Activated CD4-positive, alpha-beta T cell treated with anti-CD3 and anti-CD28 coated beads, Interleukin-2, amount 50 U/mL, for 24 hours (primary cell): ENCODE measurements at places on chromosomes 5 and 9.

GRCh38 chr9:34809504-34810186, 99.7 kb upstream of the CCL21 start:
- no peak for DNase-seq

DNA sequence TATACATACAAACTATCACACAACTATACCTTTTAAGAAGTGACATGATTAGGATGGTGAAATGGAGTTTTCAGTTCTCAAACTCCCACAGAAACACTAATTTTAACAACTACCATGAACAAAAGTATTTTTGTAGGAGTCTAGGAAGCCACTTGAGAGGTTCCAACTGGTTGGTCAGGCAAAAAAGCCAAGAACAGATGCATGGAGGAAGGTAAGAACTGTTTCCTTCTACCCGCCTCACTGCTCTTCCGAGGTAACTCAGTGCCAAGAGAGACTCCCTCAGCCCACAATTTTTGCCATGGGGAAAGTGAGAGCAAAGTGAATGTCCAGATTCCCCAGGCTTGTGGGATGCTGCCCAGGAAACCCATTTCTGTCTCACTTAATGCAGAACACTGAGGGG, 15.7 kb downstream of the BTNL8 start:
- DNase-seq: no peak

DNA sequence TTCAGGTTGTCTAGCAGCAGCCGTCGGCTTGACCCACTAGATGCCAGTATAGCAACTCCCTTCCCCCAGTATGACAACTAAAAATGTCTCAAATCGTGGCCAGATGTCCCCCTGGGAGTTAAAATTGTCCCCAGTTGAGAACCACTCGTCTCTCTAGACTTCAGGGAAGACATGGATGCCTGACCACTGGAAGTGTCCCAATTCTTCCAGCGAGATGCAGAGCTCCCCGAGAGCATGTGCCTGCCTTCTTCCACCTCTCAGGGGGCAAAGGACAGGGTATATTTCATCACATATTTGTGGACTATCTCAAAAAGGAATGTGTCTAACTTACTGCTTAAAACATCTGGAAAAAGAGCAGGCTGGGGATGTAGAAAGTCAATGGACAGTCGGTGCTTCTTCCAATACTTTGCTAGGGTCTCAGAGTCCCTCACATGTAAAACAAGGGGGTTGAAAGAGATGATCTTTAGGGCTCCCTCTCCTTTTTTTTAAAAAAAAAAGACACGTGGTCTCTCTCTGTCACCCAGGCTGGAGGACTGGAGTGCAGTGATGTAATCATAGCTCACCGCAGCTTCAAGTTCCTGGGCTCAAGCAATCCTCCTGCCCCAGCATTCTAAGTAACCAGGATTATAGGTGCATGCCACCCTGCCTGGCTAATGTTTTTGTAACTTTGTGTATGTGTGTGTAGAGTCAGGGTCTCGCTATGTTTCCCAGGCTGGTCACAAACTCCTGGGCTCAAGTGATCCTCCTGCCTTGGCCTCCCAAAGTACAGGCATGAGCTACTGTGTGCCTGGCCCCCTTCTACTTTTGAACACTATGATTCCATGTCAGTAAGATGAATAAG, 190.6 kb downstream of the DAB2IP start:
- no peak for DNase-seq

DNA sequence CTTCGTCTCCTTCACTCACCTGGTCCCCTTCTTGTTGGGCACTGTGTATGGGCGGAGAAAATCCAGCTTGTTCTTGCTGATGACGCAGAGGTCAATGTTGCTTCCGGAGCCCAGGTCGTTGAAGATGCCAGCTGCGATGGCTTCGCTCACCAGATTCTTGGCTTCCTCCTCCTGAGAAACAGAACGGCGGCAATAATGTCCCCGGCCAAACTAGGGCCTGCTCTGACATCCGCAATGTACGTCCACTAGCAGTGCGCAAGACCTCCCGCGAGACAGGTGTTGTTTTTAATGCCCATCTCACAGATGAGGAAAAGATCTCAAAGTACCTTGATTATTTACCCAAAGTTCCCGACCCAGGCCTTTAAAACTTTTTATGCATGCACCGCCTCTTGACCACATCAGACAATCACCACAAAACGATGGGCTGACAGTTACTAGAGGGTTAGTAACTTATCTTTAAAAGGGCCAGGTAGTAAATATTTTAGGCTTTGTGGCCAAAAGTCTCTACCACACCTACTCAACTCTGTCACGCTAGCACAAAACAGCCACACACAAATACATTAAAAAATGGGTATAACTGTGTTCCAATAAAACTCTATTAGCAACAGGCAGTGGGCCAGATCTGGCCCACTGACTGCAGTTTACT, 58.4 kb downstream of the PSMB7 start:
- no peak for DNase-seq

DNA sequence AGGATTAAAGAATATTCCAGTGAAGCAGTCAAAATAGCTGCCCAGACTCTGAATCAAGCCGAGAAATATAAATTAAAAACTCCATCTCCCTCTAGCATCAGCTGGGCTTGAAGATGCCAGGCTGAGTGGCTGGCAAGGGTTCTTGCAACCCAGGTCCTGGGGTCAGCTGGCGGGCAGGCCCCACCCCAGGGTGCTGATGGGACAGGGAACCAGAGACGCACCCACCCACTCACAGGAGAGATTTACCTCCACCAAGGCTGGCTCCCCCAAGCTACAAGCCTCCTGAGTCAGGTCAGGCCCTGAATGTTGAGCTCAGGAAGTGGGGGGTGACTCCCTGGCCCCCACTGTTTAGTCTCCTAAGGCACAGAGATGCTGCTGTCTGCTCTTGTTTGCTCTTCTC, 83.9 kb upstream of the HSPA9 start:
- DNase-seq: no peak

DNA sequence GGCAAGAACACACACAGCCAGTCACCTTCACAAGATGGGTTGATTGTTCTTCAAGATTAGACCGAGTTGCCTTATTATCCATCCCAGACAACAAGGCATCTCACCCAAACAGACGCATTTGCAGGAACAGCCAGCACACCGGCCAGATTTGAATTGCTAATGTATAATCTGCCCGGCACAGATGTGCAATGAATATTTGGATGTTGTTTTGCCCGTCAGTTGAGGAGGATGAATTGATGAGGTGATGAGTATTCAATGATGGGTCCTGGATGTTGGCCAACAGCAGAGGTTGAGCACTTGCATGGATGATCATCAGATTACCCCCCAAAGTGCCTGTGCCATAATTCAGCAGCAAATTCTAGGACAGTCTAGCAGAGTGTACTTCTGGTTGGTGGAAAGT, 20.1 kb downstream of the ALG2 start:
- DNase-seq: no peak

DNA sequence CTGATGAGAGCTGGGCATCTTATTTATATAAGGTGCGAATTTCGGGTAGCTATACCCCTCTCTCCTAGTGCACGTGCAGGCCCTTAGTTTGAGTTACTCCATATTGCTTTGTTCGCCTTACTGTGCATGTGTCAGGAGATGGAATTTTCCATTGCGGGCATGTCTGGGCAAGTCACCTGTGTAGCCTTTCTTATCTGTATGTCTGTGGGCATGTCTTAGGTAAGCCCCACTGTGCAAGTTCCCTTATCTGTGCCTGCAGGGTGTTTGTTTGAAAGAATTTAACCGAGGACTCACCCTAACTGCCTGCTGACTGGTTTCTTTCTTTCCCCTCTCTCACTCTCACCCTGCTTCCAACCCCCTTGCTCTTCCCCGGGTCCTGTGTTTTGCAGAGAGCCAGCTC, 140.7 kb upstream of the RANBP3L start:
- no peak for DNase-seq

GRCh38 chr5:147410496-147411358, 99.1 kb downstream of the DPYSL3 start:
- no peak for DNase-seq

DNA sequence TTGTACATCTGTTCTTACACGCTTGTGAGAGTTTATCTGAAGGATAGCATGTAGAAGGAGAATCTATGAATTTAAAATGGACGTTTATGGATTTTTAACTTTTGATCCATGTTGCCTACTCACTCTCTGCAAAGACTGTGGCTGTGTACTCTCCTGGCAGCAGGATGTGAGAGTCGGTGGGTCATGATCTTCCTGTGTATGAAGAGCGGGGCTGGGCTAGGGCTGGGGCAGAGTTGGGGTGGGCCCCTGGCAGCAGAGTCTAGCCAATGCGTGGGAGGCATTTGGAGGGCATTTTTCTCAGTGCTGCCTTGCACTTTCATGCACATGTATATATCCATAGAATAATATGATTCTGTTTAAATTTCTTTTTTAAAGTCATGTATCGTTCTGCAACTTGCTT, 24.0 kb upstream of the DAB2IP start:
- DNase-seq: no peak

GRCh38 chr5:34892414-34892813, 22.9 kb downstream of the RAD1 start:
- DNase-seq: no peak

- no peak for DNase-seq
These were observed 130.3 kb downstream of the RGS3 start for GRCh38 chr9:113593682-113594281.
